ENCODE measurements at places on chromosomes 2 and 18.

- DNase-seq, result peak; percentile 10
These were observed 122.9 kb downstream of the PRKRA start for GRCh38 chr2:178328037-178328436.

GRCh38 chr2:24837996-24838513 lies 44.8 kb downstream of the CENPO start:
- DNase-seq, result no peak

DNA sequence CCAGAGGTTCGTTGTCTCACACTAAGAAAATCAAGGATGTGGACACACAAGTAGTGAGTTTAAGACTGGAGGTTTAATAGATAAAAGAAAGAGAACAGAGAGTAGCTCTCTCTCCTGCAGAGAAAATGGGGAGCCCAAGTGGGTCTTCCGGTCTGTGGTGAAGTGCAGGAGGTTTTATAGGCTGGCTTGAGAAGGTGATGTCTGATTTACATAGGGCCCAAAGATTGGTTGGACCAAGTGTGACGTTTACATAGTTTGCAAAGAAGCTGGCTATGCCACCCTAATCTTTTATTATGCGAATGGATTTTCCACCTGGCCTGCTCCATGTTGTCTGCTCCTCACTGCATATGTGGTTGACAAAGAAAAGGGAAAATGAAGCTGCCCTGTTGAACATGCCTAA lies 430.4 kb upstream of the TRIB2 start:
- DNase-seq, result no peak

DNA sequence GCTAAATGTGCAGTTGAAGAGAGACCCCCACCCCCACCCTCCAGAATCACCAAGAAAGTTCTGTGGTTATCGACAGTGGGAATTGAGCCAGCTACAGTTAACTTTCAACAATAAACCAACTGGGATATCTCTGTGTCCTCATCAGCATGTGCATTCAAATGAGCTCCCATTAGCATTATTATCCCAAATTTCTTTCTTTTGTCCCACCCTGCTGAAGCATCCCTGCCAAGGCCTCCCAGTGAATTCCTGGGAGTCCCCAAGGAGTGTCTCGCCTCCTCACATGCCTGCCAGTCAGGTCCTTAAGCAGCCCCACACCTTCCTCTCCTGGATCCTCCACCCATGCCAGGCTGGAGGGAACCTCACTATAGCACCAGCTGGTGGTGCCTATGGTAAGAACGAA lies 422.1 kb upstream of the HNRNPA3 start:
- DNase-seq, result no peak

DNA sequence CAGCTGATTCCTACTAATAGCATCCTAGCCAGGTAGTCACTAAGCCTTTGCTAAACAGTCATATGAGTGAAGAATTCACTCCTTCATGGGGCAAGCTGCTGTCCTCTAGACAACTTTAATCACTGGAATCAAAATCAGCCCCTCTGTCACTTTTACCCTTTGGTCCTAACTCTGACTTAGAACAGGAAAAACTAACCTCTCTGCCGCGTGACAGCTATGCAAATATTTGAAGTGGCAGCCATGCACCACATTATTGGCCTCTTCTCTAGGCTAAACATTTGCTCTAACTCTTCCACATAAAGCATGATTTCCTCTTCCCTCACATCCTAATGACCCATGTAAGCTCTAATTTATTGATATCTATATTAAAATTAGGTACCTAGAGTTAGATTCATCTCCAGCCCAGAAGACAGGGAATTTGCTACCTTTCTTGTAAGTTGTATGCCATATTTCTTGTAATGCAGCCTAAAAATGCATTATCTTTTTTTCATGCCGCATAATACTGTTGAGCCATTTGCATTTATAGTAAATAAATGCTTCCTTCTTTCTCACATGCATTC lies 12.8 kb upstream of the ONECUT2 start:
- DNase-seq, result no peak

- DNase-seq, result peak; percentile 17
These were observed 571.2 kb upstream of the TNP1 start for GRCh38 chr2:217430916-217431576.

- no peak for DNase-seq
These were observed 49.0 kb upstream of the TFCP2L1 start for GRCh38 chr2:121333834-121334558.

DNA sequence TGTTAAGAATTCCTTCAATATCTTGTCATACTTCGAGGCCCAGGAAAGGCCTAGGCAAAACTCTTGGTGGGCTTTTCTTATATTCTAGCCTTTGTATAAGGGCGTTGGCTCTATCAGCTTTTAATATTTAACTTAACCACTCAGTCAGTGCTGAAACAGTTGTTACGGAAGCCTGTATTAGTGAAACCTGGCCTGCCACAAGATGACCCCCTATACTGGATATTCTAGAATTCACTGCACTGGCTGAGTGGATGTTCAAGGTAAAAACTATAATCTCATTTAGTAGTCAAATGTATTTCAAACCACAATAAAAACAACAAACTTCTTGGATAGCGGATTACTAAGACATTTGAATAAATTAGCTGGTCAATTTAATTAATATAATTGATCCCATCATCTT lies 91.7 kb upstream of the HNMT start:
- no peak for DNase-seq

- DNase-seq, result peak; percentile 72
These were observed 2.8 kb downstream of the FOSL2 start for GRCh38 chr2:28395334-28396061.
